Kidney epithelial cell (primary cell): ENCODE measurements at places on chromosomes 7 and 10.

GRCh38 chr7:150620061-150620460, 12.1 kb downstream of the GIMAP6 start:
- no peak for DNase-seq

DNA sequence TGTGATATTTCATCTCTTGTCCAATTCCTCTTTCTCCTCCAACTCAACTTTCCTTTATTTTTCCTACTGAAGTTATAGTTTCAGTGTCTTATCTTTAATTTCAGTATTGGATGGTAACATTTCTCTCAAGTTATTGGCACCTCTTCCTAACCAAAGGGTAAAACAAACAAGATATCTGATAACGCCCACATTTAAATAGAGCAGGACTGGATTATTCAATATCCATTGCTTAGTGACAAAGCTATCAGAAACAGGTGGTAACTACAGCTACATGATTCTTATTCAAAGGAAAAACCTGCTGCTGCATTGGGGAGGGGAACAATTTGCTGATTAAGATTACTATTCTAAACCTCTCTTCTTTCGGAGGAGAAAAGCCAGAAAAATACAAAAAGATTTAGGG, 87.8 kb downstream of the TAF3 start:
- no peak for DNase-seq

DNA sequence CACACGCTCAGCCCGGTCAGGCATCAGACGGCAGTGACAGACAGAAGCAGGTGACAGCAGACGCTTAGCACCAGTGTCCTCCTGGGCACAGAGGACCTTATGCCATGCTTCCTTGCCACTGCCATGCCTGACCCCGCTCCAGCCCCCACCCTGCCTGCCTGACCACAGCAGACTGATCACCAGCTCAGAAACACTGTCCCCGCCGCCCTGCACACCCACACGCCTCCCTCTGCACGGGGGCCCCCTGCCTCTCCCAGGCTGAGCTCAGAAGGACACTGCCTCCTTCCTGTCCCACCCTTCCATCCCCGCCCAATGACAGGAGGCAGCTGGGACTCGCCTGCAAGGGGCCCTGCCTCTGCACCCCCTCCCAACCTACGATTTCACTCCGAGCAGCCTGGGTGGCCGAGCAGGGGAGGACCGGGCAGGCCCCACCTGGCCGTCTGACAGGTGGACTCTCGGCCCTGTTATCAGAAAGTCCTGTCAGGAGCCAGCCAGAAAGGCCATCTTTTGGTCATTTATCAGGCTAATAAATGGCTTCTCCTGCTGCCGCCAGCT, 183.4 kb downstream of the ELFN1 start:
- DNase-seq = no peak

- DNase-seq = no peak
These were observed 71.6 kb upstream of the ZPBP start for GRCh38 chr7:50164559-50165170.

GRCh38 chr10:95819620-95820329, 63.8 kb downstream of the ENTPD1 start:
- no peak for DNase-seq

DNA sequence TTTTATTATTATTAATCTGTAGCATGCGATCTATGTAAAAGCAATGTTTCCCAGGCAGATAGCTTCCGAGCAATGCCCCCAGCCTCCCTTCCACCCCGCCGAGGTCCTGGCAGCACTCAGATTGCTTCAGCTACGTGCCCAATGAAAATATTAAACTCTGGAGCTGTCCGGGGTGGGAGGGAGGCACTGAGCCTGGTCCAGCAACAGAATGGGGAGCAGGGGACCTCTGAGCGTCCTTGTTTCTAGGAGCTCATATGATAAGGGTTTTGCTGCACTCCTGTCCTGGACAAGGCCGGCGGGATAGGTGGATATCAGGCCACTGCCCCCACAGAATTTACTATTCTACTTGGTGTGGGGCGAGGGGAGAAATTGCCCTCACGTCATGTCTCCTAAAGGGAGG, 44.5 kb upstream of the CDK1 start:
- DNase-seq = no peak

- DNase-seq = no peak
These were observed 34.3 kb upstream of the WASHC2A start for GRCh38 chr10:50033481-50033880.

- DNase-seq = no peak
These were observed 11.8 kb downstream of the DNAJB12 start for GRCh38 chr10:72342911-72343310.

DNA sequence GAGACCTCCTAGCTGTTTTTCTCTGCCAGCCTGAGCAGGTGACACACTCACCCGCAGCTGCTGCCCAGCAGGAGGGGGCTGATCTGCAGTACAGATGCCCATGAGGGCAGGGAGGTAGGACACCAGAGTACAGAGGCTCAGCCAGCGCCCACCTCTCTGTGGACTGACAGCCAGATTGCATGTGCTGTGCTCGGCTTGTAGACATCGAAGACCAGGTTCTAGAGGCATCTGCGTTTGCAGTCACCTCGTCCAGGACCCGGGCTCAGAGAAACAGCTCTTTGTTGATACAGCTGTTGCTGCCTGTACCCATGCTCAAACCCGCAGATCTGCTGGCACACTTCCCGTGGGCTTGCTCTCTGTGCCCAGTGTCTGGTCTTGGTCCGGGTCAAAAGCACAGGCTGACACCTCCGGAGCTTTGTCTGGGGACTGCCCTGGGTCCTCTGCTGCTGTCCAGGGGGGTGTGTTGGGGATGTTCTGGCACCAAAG, 224.7 kb downstream of the GLRX3 start:
- no peak for DNase-seq

DNA sequence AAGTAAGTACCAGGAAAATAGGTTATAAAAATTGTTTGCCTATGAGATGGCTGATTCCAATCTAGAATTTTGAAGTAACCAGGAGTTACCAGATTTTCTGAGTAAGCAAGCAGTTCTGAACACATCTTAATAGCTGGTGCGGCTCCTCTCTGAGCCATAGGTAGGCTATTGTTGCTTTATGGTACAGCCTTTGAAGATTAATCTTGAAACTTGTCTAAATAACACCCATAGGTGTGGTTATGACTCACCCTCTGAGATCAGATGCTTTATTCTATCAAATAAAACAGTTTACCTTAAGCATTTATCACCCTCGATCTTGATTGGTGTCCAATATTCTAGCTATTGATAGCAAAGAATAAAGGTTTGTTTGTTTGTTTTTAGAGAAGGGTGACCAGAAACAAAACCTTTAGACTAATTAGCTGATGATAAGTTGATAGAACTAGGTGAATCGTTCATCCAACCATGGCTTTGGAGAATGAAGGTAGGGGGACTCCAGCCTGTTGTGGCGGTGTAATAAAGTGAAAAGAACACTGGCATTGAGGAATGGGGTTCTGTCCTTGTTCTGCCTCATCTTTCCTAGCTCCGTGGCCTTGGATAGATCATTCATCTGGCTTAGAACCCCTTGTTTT, 72.2 kb downstream of the VTI1A start:
- DNase-seq = no peak

- no peak for DNase-seq
These were observed 71.3 kb upstream of the PODXL start for GRCh38 chr7:131627735-131628190.

GRCh38 chr7:18262058-18262457, 233.5 kb upstream of the HDAC9 start:
- no peak for DNase-seq

- no peak for DNase-seq
These were observed 300.5 kb downstream of the C7orf25 start for GRCh38 chr7:42611289-42611928.

- no peak for DNase-seq
These were observed 11.5 kb downstream of the CISD1 start for GRCh38 chr10:58280477-58280876.

DNA sequence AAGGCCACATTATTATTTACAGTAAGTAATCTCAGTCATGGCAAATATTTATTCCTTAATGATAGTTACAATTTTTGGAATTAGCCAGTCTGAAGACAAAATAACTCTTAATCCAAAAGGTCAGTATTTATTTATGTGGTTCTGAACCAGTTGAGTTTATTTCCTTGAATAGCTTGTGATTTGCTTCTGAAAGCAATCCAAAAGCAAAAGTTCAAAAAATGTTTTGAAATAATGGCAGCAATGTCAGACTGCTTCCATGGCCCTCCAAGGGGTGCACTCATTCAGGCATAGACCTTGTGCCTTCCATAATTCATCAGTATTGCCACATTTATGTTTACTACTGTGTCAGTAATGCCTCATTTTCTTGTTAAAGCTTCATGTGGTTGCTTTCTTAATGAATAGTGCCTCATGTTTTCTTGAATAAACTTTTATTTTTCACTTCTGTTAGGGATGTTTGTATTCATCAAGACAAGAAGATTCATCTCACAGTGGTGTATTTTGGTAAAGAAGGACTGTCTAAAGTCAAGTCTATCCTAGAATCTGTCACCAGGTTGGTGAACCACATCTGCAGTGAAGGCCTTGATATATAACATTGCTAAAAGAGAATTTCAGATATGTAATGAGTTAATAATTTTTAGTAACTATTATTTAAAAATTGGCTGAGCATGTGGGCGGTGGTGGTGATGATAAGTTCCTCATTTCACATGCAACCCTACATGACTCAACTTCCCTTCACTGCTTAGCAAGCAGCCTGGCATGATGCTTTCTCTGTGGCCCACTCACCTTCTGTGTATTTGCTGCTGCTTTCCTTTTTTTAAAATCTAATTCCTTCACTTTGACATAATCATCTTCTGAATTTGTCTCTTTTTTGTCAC, 22.0 kb downstream of the CSGALNACT2 start:
- DNase-seq = no peak

DNA sequence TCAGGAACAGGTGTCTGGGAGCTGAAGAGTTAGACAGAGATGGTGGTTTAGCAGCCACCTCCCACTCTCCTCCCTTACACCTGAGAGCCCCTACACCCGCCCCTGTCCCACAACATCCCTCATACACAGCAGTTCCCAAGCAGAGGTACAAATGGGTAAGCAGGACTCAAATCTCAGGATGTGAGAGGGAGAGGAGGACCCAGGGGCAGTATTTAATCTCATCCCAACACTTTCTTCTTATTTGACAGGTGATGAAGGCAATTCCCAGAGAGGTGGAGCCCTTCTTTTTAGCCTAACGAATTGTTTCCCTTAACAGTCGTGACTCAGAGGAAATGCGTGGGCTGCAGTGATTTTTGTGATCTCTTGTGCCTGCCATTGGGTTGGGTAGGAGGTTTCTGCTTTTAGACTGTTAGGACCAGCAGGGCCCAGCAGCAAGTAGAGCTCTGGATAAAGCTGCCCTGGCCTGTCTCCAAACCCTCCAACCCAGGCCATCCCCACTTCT, 191.3 kb downstream of the HECW1 start:
- no peak for DNase-seq

DNA sequence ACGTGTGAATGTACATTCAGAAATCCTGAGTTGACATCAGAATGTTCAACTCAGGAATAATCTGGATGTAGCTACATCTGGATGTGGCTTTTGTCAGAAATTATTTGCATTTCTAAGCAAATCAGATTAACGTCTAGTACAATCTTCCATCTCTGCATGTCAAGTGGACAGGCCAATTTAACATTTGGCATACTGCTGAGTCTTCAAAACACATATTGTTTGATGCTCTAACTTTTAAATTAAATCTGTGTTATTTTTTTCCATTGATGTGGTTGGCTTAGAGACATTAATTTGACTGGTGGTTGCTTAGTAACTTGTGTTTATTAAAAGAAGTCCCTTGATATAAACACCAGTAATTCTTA, 3.4 kb downstream of the STAMBPL1 start:
- DNase-seq = no peak

DNA sequence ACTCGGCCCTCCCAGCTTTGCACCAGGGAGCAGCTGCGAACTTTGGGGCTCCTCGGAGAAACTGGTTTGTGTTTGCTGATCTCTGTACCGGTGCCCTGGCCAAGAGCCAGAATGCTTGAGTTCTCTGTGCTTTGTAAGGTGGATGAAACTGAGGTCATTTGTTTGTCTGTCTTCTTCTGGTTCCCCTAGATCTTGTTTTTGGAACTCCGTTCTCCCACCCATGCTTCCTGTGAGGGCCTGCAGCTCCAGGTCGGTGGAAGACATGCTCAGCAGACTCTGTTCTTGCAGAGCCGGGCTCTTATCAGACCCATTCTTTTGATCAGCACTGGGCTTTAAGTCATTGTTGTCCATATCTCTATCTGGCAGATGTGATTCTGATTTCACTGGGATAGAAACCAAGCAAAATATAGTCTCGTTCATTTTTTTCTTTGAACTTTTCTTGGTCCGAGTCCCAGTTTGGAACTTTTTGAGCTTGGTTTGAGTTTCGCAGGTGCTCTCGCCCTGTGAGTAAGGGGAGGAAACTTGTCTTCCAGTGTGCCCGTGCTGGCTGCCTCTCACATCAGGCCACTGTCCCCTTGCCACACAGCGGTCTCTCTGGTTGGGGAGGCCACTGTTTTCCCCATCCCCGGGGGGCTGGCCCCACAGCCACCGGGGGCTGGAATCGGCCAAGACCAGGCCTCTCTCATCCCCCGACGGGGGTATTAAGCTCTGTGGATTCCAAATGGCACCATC, 31.2 kb downstream of the JCAD start:
- no peak for DNase-seq

GRCh38 chr10:118712930-118713634, 41.7 kb downstream of the CACUL1 start:
- DNase-seq = no peak

GRCh38 chr10:45239642-45240041, 75.8 kb downstream of the OR13A1 start:
- no peak for DNase-seq

DNA sequence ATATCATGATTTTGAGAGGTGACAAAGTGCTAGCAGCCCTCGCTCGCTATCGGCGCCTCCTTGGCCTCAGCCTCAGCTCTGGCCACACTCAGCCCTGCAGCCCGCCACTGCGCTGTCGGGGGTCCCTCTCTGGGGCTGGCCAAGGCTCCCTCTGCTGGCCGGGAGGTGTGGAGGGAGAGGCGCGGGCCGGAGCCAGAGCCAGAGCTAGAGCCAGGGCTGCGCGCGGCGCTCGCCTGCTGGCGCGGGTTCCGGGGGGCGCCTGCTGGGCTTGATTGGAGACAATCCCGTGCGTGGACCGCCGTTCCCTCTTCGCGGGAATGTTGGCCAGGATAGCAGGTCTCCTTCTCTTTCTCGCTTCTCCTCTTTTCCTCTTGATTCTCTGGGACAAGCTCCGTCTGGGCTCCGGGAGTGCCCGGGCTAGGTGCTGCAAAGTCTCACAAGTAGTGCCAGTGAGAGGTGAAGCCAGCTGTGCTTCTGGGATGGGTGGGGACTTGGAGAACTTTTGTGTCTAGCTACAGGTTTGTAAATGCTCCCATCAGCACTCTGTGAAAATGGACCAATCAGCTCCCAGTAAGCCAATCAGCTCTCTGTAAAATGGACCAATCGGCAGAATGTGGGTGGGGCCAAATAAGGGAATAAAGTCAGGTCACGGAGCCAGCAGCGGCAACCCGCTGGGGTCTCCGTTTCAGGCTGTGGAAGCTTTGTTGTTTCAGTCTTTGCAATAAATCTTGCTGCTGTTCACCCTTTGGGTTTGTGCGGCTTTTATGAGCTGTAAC, 43.4 kb upstream of the ELMO1 start:
- DNase-seq = no peak

GRCh38 chr7:84231157-84231556, 36.6 kb upstream of the SEMA3A start:
- DNase-seq = no peak
